Nucleus accumbens (tissue), 56 donors: ENCODE measurements at places on chromosomes 5 and 9.

DNA sequence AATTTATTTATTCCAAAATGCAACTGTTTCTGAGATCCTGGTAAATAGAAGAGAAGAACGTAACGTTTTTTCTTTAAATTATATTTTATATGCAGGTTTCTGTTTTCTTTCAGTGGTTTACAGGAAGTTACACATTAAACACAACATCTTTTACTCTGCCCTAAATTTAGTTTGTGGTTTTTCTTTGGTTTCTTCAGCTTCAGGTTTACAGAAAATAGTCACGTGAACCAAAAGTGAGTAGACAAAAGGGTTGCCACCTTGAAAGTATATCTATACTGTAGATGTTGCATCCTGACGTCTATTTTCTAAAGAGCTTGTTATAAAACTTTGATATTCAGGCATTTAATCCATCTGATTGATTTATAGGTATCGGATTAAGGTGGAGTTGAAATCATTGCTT lies 1236.6 kb downstream of the MAT2B start:
- no peak for DNase-seq

DNA sequence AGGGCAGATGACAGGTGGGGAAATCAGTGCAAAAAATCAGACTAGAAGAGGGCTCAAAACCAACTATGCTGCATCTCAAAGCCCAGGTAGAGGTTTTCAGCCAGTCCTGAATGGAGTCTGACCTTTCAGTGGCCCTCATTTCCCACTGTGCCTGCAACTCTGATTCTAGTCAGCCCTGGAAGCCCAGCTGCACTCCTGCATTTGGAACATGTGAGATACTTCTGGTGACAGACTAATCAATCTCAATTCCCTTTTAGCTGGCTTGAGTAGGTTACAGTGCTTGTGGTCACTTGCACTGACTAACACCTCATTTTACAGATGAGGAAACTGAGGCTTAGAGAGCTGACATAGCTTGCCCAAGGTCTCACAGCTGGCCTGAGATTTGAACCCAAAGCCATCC lies 7.9 kb upstream of the ACSL6 start:
- DNase-seq = no peak

GRCh38 chr5:98827161-98827560 lies 53.7 kb downstream of the RGMB start:
- no peak for DNase-seq

DNA sequence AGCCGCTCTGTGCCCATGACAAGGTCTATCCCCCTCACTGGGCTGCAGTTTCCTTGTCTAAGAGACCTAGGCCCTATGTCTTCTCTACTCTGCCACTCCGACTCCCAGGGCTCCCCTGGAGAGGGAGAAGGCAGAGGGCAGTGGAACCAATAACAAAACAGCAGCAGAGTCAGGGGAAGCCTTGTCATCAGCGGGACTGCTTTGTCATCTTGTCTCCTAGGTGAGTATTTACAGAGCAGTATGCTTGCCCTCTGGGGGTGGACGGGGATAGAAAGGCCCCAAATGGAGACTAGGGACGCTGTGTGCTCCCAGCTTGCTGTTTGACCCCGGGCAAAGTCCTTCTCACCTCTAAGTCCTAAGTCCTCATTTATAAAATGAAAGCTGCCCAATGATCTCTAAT lies 318.5 kb downstream of the CDK5RAP2 start:
- DNase-seq = no peak

- no peak for DNase-seq
These were observed 8.7 kb upstream of the TMEM141 start for GRCh38 chr9:136782452-136782851.

GRCh38 chr5:169646856-169647255 lies 9.8 kb downstream of the DOCK2 start:
- no peak for DNase-seq

DNA sequence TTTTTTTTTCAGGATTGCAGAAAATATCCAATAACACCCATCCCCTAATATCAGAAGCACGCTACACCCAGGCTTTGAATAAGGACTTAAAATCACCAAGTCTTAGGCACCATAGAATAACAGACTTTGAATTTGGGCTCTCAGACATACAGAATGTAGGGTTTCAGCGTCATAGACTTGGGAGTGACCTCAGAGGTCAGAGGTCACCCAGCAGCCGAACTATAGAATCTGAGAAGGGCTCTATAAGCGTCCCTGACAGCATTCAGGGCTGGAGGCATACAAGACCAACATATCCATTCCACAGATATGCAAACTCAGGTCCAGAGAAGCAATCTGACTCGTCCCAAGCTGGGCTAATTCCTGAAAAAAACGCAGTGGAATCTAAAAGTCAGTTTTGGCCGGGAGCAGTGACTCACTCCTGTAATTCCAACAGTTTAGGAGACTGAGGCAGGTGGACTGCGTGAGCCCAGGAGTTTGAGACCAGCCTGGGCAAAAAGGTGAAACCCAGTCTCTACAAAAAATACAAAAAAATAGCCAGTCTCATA lies 34.7 kb downstream of the SLC6A7 start:
- DNase-seq = no peak

- no peak for DNase-seq
These were observed 603.6 kb upstream of the CLINT1 start for GRCh38 chr5:158462349-158463114.

GRCh38 chr5:14869668-14870164 lies 1.9 kb downstream of the ANKH start:
- no peak for DNase-seq

- no peak for DNase-seq
These were observed 35.4 kb downstream of the OSTF1 start for GRCh38 chr9:75123696-75124095.

GRCh38 chr5:111755942-111756381 lies 1.0 kb downstream of the NREP start:
- no peak for DNase-seq
